ENCODE measurements at places on chromosomes 5 and 9.

DNA sequence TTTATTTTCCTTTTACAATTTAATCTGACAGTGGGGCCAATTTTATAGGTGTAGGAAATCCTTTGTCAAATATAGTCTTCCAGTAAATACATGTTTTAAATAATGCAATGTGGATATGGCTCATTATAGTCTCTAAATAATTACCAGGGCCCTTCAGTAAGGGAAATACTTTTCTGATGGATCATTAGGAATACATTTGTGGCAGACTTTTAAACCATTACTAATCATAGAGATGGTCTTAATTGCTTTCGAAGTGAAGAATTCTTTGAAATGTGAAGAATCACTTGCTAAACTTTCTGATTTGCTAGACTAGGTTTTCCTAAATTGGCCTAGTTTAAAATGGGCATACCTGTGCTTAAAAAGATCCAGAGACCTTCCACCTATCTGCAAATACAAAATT, 105.6 kb upstream of the ELL2 start:
- DNase-seq, result peak; percentile 66

DNA sequence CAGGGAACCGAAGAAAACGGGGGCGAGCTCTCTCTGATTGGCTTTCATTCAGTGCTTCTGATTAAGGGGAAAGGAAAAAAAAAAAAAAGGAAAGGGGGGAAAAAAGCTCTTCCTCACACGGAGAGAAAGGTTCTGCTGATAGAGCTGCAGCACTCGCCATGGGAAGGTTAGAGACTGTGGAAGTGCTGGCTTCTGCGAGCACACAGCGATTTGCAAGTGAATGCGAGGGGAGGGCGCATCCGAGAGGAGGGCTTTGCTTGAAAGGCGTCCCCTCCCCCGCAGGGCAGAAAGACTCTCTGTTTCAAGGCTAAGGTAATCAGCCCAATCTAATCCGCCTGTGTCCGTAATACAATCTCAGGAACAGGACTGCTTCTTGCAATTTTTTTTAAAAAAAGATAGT, at the start of gene CDH10:
CDH10 (minus strand) TSS at position 218 of the 400 bp plus-strand sequence. CDS start 51,488 bp downstream, outside the sequence.
- DNase-seq, result no peak

GRCh38 chr5:155081618-155082017, 68.1 kb downstream of the KIF4B start:
- no peak for DNase-seq

DNA sequence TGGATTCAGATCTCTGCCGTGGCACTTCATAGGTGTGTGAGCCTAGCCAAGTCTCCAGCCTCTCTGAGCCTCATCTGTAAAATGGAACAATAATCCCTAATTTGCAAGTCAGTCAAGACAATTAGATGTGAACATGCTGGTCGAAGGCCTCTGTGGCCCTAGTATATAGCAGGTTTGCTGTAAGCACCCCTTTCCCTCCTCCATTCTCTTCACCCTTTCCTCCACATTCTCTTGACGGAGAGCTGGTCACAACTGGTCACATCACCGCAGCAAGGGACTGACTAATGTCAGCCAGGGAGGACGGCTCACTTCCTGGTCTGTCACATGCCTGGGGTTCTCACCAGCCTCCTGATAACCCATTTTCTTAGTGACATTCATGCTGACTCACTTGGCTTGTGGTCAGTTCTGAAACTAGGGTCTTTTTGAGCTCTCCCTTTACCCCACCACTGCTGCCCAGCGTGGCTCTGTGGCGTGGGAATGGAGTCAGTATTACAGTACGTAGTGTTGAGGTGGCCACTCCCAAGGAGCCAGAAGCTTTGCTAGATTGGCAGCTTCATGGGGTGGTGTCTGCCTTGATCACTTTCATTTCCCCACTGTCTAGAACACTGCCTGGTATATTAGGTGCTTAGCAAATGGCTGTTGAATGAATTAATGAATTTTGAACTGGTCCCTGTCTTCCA, 47.8 kb downstream of the ERGIC1 start:
- DNase-seq, result peak; percentile 95

GRCh38 chr5:36108758-36109460, 42.2 kb upstream of the UGT3A2 start:
- DNase-seq, result no peak

- no peak for DNase-seq
These were observed 27.0 kb upstream of the ALDOB start for GRCh38 chr9:101462558-101462957.

DNA sequence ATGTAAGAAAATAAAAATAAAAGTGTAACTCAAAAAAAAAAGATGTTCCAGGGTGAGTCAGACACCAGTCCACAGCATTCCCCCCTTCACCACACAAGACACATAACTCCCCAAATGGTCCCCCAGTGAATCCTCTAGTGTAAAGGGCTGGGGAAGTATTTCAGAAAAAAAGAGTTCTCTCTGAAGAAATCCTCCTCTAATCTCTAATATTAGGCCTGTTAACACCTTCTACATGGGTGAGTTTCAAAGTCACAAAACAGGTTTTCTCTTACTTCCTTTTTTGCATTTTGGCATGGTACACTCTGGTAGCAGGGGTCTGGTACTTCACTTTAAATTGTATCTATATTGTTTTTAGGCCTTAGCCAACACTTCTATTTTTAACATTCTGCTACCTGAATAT, 28.2 kb downstream of the RNF145 start:
- no peak for DNase-seq

DNA sequence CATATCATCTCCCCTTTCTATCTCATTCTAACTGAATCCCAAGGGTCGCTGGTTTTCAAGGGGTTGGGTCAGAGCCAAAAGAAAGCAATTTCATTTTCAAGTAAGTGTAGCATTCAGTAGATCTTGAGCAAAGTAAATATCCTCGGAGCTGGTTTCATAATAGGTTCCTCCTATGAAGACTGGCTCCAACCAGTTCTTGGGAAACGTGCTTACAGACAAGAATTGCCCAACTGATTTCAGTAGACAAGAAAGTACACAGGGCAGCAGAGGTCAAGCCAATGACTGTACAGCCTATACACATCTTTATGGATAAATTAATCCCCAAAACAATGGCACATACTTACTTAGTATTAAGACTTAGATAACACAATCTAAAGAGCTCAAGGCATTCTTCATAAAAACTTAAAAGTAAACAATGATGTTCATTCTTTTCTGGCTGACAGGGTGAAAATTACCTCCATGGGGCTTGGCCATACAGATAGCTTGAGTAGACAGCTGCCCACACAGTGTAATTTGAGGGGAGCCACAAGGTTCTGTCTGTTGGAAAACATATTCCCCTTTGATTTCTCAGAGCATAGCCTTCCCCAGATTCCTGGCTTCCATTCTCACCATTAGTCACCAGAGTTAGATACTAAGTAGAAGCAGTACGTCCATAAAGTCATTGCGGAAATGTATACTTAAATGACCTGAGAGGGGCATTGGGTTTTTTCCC, 163.9 kb downstream of the ARRDC3 start:
- DNase-seq, result peak; percentile 37

- no peak for DNase-seq
These were observed 309.0 kb upstream of the FBXL7 start for GRCh38 chr5:15191012-15191411.

- DNase-seq, result no peak
These were observed 259.4 kb upstream of the KLF9 start for GRCh38 chr9:70673844-70674243.

DNA sequence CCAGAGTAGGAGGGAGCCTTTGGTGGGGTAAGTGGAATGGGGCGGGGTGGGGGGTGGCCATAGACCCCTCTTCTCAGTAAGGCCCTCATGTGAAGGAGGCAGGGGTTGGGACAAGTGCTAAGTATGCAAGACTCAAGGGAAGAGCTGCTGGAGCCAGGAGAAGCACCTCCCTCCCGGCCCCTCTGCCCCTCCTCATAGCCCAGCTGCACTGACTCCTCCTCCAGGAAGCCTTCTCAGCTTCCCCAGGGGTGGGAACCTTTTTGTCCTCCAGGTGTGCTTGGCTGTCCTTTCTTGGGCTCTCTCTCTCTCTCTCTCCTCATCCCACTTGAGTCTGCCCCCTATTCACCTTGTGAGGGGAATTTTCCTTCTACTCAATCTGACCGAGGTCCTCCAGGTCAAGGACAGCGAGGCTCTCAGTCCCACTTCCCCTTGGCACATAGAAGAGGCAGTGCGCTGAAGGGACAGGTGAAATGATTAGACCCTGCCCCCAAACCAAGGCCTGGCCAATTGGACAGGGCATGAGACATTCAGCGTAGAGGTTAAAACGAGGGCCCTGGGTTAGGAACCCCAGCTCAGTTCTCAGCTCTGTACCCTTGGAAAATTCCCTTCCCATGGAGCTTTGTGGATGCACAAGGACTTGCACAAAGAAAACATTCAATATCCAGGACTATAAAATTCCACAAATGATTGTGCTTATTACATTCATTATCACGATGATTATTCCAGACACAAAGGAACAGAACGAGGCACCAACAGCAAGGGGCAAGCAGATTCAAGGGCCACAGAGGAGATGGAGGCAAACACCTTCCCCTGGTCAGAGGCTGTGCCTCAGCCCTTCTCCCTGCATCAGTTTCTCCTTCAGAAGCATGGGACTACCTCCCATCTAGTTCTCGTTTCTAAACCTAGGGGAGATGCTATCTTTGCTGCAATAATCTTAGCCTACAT, 45.6 kb upstream of the IL17B start:
- DNase-seq, result no peak

DNA sequence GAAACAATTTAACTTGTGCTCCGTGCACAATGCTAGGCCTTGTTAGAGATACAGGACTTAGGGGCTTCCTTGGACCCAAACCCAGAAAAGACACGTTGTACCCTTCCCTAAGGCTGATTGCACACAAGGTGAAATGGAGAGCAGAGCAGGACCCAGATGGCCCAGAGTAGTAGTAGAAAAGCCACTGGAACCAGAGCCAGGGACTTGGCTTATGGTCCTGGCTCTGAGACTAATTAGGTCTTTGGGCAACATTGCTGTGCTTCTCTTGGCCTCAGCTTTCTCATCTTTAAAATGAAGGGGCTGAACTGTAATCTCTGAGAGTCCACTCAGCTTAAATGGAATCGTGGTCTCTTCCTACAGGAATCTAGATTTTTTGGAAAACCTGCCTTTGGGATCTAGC, 42.3 kb downstream of the EBF1 start:
- no peak for DNase-seq

DNA sequence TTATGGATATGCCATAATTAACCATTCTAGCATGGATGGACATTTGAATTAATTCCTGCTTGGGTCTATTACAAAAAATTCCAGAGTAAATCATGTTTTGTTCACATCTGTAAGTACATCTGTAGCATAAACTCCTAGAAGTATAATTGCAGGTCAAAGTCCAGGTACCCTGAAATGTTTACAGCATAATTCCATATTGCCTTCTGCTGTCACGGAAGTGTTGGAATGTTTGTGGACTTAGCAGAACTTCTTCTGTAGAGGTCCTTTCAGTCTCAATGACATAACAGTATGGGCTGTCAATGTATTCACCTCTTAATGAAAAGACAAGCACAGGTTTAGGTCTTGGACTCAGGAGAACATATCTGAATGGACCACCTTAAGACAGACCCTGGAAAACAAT, 1.8 kb downstream of the FAM240B start:
- no peak for DNase-seq

- DNase-seq, result no peak
These were observed 174.2 kb upstream of the C9orf72 start for GRCh38 chr9:27747450-27747849.

DNA sequence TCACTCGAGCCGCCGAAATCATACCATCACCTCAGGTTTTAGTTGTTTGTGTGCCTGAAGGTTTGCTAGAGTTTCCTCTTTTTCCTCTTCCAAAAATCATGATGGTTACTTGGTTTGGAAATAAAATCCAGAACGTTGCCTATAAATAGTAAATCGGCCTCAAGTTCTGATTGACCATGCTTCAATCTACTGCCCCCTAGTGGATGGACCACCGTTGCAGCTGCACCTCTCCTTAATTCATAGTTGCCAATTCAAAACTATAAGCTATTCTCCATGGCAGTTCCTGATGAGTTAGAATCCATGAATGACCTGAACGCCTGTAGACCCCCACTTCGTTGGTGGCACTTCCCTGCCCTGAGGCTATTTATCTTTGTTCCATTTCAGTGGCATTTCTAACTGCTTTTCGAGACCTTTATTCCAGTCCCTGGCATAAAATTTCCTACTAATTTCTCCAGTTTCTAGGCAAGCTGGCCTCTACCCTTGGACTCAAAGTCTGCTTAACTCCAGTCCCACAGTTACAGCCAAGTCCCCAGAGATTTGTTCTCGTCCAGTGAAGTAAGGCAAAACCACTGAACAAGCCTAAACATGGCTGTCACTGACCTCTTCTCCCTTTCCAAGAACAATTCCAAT, 422.6 kb downstream of the EFNA5 start:
- DNase-seq, result peak; percentile 49

DNA sequence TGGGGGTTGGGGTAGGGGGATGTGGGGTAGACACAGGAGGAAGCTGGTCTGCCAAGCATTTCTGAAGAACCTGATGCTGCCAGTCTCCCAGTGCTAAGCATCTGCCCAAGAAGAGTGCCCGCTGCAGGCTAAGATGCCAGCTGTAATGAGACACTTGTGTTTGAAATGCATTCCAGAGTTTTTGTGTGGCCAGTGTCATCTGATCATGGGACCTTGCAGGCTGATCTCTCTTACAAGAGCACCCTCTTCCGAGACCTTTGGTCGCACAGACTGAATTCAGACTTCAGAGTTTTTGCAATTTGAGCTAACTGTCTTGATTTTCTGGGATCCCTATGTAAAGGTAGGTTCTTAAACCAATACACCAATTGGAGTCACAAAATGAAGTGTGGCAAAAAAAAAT, 58.1 kb downstream of the DENND1A start:
- DNase-seq, result peak; percentile 6

GRCh38 chr5:36939969-36940858, 63.6 kb downstream of the NIPBL start:
- peak; percentile 68 for DNase-seq

DNA sequence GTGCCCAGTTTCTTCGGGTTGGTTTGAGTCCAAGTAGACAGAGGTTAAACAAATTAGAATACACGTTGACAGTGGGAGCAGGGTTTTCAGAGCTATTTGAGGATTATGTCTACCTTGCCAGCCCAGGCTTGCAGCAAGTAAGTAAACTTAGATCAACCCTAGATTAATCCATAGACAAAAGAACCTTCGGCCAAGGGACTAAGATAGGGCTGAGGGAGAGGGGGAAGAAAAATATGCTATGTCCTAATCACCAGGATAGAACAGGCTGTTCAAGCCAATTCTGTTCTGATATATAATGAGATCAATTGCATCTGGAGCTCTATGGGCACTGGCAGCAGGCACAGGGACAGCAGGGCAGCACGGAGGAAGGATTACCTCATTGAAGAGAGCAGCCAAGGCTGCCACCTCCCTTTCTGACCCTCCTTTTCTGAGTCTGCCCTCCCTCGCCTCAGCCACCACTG, 377.7 kb downstream of the PIK3R1 start:
- peak; percentile 49 for DNase-seq

- DNase-seq, result peak; percentile 66
These were observed 74.1 kb upstream of the PIK3R1 start for GRCh38 chr5:68141494-68141893.

GRCh38 chr9:125861405-125862058, 114.4 kb downstream of the PBX3 start:
- DNase-seq, result no peak
